Activated CD4-positive, alpha-beta T cell treated with anti-CD3 and anti-CD28 coated beads for 36 hours (primary cell): ENCODE measurements at places on chromosomes 16 and 17. TPM values are rescaled to one million over a fixed set of nuclear protein-coding genes. Genes with fewer than 3 reads are reported as not detected.

The TSPOAP1 gene
- total RNA-seq: 12.4 TPM

The PRSS53 gene
- total RNA-seq: 9.2 TPM

The NLK gene
- 8.8 TPM for total RNA-seq

DNA sequence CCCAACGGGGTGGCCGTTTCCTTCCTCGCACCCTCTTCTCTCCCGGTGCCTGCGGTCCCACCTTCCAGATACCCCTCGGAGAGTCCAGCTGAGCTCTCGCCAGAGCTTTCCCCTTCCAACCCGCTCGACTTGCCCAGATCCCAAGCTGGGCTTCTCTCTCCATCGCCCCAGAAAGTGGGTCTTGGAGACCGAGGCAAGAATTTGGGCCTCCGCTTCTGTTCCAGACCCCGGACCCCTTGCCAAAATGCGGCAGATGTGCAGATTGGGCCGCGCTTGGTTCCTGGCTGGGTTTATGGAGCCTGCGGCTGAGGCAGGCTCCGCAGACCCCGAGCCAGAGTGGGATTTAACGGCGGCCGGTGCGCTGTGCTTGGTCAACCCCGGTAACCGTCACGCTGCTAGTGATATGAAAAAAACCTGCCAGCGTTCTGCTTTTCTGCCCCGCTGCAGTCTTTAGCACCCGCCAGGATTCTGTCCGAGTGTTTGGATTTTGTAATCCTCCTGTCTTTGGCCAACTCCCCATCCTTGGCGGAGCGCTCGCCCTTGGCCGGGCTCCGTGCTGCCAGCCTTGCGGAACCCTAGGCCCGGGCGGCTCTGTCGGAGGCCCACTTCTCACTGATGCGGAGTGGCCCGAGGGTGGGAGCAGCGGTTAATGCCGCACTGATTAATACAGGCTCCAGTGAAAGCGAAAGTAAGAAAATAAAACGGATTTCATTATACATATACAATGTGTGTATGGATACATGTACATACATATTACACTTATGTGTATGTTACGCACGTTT lies 754 bp upstream of the SLFN11 start:
- peaks cover 47% of the 10 kb centered on the region for H3K4me1 ChIP-seq
- H3K27ac ChIP-seq: peak overlapping the region; percentile 98
- H3K4me3 ChIP-seq: peak overlapping the region; percentile 85

GRCh38 chr16:2178321-2179106 lies 17.9 kb downstream of the CASKIN1 start:
- peaks cover 16% of the 10 kb centered on the region for H3K36me3 ChIP-seq
- no peaks in the 10 kb centered on the region for H3K27me3 ChIP-seq
- H3K4me1 ChIP-seq: no peaks in the 10 kb centered on the region
- H3K27ac ChIP-seq: no peak overlapping the region

- peak; percentile 48 for DNase-seq
- H3K36me3 ChIP-seq: no peaks in the 10 kb centered on the region
- no peak overlapping the region for H3K27ac ChIP-seq
- no peak overlapping the region for H3K4me3 ChIP-seq
- H3K27me3 ChIP-seq: no peaks in the 10 kb centered on the region
Observed at GRCh38 chr16:50642349-50642748, 38.8 kb downstream of the SNX20 start.

DNA sequence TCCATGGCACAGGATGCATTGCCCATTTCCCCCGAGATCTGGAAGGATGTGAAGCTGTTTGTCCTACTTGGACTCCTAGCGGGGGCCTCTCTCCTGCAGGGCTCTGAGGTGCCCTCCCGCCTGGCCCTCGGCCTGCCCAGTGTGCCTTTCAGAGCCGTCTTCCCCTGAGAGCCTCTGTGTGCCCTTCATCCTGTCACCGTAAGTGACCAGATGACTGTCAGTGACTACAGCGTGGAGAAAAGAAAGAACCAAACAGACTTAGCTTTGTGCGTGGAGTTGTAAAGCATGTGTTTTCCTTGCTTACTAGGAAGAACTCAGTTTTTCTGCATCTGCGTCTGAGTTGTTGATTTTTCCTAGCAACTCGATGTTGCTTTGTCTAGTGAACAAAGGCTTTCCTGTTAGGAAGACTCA lies 56.1 kb downstream of the BANP start:
- no peaks in the 10 kb centered on the region for H3K27me3 ChIP-seq
- peaks cover 20% of the 10 kb centered on the region for H3K36me3 ChIP-seq
- DNase-seq: peak; percentile 0
- H3K27ac ChIP-seq: no peak overlapping the region

DNA sequence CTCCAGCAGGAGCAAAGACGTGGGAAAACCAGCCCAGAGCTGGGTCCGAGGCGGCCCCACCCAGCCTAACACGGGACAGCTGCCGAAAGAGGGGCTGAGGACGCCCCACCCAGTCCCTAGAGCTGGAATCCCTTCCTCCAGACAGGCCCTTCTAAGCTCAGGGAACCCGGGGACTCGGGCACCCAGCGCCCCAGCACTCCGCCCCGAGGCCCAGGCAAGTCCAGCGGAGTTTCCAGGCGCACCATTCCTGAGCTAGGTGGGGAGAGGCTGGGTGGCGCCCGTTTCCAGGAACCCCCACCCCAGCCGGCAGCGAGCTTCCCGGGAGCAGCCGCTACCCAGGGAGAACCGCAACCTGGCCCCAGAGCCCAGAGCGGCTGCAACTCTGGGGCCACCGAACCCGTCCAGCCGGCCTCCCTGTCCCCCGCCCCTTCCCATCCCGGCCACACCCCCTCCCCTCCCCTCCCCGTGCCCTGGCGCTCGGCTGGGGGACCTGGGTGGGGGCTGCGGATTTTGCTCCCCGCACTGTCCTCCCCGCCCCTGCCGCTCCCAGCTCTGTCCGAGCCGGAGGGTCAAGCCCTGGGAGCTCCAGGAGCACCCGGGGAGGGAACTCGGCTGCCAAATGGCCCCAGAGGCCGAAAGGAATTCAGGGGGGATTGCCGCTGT lies 536 bp downstream of the TMC6 start:
- H3K36me3 ChIP-seq: peaks cover 40% of the 10 kb centered on the region
- H3K4me1 ChIP-seq: peaks cover 52% of the 10 kb centered on the region
- H3K27ac ChIP-seq: peak overlapping the region; percentile 79
- peak overlapping the region; percentile 94 for H3K4me3 ChIP-seq

GRCh38 chr16:72721981-72722380 lies 325.9 kb downstream of the ZFHX3 start:
- no peak overlapping the region for H3K27ac ChIP-seq
- no peaks in the 10 kb centered on the region for H3K27me3 ChIP-seq
- DNase-seq: no peak

DNA sequence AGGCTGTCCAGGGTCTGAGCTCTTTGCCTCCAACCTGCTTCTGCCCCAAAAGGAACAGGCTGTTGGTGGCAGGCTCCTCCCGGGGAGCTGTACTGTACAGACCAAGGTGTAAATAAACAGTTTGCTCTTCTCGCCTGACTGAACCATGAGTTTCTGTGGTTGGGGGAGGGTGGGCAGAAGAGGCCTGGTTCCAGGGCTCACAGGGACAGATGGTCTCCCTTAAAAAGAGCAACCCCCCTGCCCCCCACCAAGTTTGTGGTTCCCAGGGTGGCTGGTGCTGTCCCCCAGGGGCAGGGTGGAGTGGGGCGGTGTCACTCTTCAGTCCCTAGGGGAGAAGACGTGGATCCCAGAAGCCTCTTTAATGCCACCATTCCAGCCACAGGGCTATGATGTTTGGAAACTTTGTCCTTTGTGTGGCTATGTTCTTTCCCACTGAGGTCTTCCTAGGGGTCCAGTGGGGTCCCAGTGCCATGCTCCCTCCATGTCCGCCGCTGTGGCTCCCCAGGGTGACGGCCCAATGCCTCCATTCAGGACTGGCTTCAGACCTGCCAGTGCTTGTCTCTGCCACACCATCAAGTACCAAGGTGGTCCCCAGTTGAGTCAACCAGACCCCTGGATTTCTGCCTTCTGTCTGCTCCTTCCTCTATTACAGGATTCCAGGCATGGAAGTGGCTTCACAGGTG lies 146.7 kb downstream of the RAB11FIP4 start:
- no peak for DNase-seq
- H3K27me3 ChIP-seq: no peaks in the 10 kb centered on the region
- no peak overlapping the region for H3K4me3 ChIP-seq
- peaks cover 2% of the 10 kb centered on the region for H3K36me3 ChIP-seq
- no peak overlapping the region for H3K27ac ChIP-seq
- peaks cover 14% of the 10 kb centered on the region for H3K4me1 ChIP-seq
